ENCODE measurements at places on chromosomes 7 and 10.

DNA sequence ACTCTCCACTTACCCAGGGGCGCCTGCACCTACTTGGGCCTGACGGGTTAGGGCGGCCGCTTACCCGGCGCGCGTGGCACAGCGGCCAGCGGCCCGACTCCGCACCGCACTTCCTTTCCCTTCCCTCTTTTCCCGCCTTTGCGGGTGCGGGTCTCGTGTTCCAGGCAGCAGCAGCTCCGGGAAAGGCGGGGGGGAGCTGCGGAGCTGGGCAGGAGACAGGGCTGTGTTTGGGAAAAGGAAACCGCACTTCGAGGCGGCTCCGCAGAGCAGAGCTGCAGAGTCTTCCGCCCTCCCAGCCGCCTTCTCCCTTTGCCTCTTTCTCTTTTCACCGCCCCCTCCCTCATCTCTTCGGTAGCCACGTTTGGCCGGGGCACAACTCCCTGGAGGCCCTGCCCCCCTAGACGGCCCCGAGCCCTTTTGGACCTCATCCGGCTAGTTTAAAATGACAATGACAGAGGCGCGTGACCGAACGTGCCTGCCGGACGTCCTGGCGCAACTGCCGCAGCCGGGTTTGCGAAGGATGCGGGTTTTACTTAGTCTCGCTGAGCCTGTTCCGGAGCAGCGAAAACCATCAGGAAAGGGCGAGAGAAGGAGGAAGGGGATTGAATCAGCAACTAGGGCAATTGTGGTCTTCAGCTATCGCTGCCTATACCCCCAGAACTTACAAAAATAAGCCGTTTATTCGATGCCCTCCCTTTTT, 7.9 kb upstream of the PAX2 start:
- DNase-seq: no peak

- no peak for DNase-seq
Measured at GRCh38 chr7:25698451-25699113, 453.4 kb upstream of the NFE2L3 start.

- DNase-seq: no peak
Measured at GRCh38 chr10:117532451-117533107, 10.0 kb upstream of the EMX2 start.

DNA sequence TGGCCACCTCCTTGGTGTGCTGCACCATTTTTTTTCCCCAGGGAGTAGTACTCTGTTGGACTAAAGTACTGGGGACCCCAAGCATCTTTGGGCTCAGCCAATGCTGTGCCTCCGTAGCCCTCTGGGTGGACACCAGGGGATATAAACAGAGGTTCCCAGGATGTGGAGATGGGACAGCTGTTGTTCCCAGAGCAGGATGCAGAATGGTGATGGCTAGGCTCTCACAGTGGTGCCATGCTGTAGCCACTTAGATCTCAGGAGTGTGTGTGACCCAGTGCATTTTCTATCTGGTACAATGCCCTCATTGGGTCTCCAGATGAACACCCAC, 50.9 kb upstream of the SCIN start:
- DNase-seq: no peak

GRCh38 chr10:27145937-27146336, 8.2 kb downstream of the YME1L1 start:
- DNase-seq: no peak

All from right atrium auricular region (tissue), 2 donors.